Mesendoderm (in vitro differentiated cells): ENCODE measurements at places on chromosomes 7 and 10.

DNA sequence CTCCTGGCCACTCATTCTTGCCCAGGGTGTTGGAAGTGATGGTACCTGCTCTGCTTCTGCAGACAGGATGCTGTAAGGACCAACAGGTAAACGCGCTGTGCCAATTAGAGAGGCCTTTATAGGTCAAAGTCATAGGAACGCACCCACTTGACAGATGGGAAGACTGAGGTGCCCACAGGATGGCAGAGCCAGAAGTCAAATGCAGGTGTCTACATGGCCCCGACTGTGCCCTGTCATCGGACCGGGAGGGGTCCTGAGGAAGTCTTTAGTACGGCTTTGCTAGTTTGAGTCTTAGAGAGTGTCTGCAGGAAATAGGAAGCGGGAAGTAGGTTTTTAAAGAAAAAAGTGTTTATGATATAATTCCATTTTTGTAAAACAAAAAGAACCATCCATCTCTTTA lies 57.3 kb downstream of the HK1 start:
- DNase-seq: no peak

DNA sequence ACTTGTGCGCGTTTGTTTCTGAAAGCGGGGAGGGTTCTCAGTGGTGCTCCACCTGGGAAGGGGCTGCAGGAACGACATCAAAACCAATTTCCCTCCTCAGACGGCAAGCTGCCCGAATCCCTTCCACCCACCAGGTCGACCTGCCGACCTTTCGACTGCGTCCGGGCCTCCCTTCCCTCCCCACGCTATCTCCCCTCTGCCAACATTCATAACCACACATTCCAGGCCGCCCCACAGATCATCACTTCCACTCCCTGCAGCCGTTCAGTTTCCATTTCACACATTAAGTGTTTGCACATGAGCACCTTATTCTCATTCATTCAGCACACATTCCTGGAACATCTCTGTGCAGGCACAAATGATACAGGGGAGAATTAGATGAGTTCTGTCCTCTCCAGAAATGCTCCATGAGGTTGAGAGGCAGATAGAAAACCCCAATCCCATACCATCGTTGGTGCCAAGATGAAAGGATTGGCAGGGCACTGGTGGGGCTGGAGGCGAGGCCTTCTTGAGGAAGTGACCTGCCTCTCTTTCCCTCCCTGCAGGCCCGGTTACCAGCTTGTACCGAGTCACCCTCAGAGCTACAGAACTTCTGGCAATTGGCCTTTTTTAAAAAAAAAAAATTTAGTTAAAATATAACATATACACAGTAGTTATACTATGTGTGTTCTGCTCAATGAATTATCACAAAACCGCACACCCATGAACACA lies 70.0 kb downstream of the MINDY4 start:
- no peak for DNase-seq

- peak; percentile 48 for DNase-seq
These were observed 63.0 kb downstream of the ABRAXAS2 start for GRCh38 chr10:124864421-124865193.

DNA sequence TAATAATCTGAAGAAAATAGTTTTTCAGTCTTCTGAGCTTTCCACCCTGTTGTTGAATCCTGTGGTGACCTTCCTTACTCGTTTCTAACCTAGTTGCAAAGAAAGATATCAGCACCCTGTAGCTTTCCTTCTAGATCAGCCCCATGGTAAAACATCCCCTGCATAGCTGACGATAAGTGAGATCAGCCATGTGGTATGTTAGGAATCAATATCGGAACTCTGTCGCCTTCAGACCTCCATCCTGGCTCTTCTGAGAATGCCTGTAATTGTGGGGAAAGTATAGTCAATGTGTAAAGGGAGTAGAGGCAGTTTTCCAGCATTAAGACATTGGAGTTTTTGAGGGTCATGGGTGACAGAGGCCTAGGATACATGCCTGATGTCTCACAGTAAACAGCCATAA lies 151.8 kb downstream of the LRRC4 start:
- DNase-seq: peak; percentile 84

DNA sequence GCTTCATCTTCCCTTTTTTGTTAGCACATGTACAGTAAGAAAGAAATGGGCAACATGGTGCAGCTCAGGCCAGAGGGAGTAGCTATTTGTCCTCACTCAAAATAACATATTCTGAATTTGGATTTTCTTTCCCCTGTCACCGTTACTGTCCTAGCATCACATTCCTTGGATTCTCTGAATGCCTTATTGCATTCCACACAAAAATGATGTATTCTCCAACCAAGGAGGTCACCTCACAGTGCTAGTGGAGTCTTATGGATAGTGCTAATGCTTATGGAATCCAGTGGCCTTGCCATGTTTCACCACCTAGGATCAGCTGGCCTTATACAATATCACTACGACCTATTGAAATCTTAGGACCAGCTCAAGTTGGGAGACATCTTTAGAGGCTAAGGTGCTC lies 7.2 kb downstream of the PRSS58 start:
- DNase-seq: peak; percentile 86

DNA sequence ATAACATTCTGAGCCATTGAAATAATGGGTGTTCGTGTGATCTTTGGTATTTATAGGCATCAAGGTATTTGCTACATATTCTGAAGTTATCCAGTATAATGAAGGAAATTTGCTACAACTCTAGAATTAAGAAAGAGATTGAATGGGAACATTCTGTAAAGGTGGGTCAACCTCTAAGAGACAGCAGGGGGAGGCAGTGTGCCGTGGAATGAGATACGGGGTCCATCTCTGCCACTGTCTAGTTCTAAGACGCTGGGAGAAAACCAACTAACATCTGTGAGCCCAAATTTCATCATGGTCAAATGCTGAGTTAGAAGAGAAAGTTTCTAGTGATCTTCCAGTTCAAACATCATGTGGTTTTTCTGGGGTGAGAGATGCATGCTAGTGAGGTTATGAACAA lies 368.9 kb downstream of the SORCS1 start:
- peak; percentile 62 for DNase-seq

- DNase-seq: peak; percentile 64
These were observed 23.6 kb downstream of the GNA12 start for GRCh38 chr7:2820508-2820934.

DNA sequence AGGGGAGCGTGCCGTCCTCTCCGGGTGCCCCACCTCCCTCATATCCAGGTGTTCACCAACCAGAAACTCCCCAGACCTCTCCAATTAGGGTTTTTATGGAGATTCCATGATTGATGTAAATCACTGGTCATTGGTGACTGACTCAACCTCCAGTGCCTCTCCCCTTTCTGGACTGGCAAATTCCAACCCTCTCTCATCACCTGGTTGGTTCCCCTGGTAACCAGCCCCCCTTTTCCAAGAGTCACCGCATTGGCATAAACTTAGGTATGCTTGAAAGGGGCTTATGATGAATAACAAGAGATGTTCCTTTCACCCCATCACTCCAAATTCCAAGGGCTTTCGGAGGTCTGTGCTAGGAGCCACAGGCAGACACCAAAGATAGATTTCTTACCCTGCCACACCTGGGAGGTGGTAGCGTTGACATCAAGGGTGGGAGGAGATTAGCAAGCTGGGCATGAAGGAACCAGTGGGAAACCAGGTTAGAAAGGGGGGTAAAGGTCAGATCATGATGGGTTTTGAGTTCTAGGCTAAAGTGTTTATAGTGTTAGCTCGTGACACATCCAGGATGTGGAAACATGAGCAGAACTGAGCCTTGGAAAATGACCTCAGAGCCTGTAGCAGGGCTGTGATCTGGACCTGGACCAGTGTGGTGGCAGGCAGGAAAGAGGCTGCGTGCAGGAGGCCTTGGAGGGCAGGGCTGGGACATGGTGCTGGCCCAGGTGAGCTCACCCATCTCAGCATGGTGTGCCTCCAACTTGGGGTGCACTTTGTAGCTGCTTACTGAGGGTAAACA lies 45.1 kb downstream of the CAMK1D start:
- peak; percentile 31 for DNase-seq

GRCh38 chr10:97831259-97831658 lies 18.4 kb upstream of the GOLGA7B start:
- no peak for DNase-seq

DNA sequence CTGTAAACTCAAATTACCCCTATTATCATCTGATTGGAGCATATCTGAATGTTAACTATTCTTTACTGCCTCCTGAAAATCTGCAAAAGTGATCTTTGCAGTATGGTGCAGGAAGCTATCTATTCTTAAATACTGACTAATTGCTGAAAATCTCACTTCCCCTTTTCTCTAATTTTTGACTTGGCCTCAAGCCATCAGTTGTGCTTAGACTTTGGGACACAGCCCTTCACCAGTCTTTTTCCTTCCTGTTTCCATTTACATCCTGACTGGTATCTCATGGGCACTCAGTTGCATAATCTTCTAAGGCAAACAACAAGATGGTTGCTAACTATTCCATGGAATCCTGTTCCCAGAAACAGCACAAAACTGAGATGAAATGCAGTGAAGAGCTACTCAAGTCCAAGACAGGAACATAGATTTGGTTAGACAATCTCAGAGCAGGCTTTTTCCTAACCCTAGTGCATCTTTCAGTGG lies 228.5 kb downstream of the SORCS1 start:
- DNase-seq: no peak

DNA sequence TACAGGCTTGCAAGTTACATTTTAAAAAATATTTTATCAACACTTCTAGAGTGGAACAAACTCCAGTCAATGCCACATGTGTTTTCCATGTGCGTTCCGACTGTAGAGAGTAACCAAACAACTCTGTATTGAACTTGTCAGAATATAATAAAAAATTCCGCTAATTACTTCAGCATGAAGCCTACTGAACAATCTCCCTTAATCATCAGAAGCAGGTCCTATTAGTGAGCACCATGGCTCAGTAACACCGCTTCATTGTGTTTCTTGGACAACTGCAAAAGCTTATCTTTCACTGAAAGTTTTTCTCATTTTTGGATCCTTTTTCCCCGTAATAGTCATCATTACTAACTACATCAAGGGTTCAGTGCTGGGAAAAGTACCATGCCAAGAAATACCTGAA lies 117.0 kb downstream of the MKX start:
- DNase-seq: no peak

GRCh38 chr7:128939861-128940410 lies 2.2 kb downstream of the IRF5 start:
- no peak for DNase-seq

DNA sequence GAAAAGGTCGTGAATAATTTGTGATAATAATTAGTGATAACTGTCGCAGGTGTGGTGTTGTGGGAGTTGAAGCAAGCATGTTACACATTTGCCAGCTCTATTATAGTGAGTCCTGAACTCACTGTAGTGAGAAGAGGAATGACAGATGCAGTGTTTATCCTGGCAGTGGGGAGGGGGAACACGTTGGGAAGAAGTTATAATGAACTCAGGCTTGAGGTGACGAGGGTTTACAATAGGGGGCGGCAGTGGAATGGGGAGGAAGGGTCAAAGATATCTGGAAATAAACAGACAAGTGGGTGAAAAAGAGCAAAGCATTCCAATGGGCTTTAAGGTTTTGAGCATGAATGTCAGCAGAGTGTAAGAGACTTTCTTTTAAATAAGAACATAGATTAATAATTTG lies 49.6 kb downstream of the ITPRID1 start:
- DNase-seq: no peak

- DNase-seq: no peak
These were observed 43.3 kb upstream of the ADGRA1 start for GRCh38 chr10:133044401-133044811.

GRCh38 chr7:87878208-87878735 lies 2.0 kb downstream of the DBF4 start:
- DNase-seq: peak; percentile 2

DNA sequence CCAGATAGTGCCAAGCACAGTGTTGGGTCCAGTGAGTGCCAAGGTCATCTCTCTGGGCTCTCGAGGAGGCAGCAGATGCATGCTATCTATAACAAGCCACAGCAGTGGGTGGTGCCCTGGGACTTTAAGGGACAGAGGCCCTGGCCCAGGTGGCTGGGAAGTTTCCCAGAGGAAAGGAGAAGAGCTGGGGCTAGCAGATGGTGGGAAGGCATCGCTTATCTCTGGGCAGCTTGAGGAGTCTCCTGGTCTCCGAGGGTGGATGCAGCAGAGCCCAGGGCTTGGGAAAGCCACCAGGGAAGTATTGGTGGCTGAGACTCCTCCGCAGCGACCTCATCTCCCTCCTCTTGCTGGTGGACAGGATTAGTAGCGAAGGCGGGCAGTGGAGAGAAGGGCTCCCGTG lies 63.4 kb upstream of the LRRC4 start:
- no peak for DNase-seq

DNA sequence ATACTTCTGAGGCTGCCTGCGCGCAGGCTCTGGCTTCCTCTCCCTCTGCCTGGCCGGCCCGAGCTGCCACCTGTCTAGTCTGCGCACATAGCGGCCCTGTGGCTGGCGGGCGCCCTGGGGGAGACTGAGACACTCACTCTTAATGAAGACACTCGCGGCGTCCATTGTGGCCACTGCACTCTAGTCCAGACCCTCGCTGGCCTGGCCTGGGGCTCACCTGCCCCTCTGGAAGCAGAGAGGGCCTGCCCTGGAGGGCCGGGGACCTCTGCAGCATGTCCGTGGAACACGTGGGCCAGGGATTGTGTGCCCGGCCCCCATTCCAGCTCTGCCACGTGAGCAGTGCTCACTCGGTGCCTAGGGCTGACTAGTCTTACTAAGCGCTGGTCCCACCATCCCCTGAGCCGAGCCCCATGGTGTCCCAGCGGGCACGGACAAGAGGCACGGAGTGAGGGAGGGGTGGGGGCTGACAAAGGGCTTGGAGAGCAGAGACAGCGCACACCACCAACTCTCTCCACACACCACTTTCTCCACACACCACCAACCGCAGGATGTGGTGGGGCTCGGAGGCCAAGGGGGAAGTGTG lies 149.3 kb downstream of the ELFN1 start:
- DNase-seq: no peak

GRCh38 chr7:29045258-29046086 lies 87.3 kb upstream of the TRIL start:
- no peak for DNase-seq

GRCh38 chr10:44020322-44021111 lies 364.4 kb downstream of the CXCL12 start:
- DNase-seq: no peak

GRCh38 chr10:111083222-111084095 lies 6.6 kb downstream of the ADRA2A start:
- no peak for DNase-seq

DNA sequence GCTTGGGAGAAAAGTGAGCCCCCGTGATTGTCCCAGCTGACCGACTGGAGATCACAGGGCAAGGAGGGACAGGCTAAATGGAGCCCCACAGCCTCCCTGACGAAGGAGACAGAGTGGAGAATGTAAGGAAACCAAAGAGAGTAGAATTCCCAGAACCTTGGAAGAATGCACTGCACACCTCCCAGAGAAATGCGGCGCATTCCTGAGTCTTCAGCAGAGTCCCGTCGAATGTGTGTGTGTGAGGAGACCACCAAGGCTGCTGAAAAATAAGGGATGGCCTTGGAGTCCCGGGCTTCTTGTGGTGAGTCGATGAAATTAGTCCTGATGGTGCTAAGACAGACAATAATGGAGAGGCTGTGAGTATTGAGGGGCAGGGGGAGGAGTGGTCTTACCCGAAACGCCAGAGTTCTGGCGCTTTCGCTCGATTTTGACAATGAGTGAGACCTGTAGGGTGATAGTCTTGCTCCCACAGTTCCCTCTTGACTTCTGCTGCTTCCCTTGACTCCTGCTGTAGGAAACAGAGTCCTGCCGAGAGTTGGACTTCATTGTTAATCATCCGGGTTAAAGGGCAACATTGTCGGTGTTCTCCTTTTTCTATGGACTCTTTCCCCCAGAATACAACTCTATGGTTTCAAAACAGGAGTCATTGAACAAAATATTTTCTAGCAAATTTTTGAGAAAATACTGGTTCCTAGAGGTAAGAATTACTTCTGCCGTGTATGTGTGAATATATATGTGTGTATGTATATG lies 103.2 kb downstream of the CNNM2 start:
- peak; percentile 44 for DNase-seq

GRCh38 chr7:67588631-67589030 lies 592.0 kb downstream of the TYW1 start:
- DNase-seq: no peak

- DNase-seq: no peak
These were observed 507.1 kb upstream of the C7orf33 start for GRCh38 chr7:148083448-148083847.
